Hippocampal formation (tissue), 2 donors: ENCODE measurements at places on chromosomes 13 and 19.

DNA sequence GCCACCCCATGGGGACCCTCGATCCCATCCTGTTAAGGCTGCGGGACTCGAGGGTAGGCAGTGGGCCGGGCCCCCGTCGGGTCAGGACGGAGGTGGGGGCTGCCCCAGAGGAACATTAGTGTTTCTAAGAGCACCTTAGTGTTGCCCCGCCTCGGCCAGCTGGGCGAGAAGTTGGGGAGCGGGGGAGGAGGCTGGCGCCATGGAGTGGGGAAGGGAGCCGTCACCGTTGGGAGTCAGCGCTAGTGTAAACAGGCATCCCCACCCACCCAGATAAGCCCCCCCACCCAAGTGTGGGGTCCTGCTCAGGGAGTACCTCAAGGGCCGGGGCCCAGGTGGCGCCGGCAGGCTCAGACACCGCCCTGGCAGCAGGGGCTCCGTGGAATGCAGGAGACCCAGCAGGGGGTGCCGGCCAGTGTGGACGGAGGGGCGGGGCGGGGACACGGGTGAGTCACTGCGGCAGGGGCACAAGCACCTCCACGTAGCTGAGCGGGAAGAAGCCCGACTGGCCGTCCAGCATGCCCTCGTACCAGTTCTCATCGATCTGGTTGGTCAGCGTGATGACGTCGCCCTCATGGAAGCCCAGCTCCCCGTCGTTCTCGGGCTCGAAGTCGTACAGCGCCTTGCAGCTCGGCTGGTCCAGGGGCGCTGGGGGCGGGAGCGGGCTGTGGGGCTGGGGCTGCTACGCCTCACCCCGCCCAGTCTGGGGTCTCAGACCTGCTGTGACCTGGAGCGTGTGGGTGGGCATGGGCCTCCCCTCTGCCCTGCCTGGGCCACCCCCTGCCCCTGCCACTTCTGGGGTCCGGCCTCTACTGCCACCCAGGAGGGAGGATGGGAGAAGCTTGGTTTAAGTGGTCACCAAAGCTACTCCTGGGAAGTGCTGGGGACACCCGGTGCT lies 18.0 kb downstream of the MPND start:
- DNase-seq, result no peak

DNA sequence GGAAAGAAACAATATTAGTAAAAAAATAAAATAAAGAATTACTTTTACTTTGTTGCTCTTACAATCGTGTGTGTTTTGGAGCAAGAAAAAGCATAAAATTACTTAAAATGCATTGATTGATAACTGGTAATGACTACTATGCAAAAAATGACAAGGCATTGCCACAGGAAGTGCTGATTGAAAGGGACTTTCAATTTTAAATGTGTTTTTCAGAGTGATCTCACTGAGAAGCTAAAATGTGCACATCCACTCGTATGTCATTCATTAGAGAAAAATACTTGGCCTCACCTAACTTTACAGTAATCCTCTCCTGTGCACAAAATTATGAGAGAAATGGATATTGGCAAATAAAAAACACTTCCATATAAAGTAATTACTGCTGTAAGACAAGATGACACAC lies 934.9 kb downstream of the SLITRK6 start:
- no peak for DNase-seq

GRCh38 chr19:583198-583967 lies 6.3 kb upstream of the HCN2 start:
- DNase-seq, result no peak

GRCh38 chr13:78383071-78383484 lies 220.3 kb downstream of the POU4F1 start:
- no peak for DNase-seq

DNA sequence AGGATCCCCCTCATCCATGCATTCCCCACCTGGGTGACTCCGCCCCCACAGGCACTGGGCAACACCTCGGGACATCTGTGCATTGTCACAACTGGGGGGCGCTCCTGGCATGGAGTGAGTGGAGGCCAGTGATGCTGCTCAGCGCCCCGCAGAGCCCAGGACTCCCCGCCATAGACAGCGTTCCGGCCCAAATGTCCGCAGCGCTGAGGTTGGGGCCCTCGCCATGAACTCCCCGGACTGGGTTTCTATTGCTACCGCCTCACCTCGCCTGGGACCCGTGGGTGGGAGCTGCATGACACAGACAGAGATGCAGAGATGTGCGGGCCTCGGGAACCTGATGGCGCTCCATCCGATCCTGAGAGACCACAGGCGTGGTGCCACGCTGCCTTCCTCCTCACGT lies 4.6 kb downstream of the FZR1 start:
- no peak for DNase-seq
